ENCODE measurements at places on chromosomes 7 and 10.

DNA sequence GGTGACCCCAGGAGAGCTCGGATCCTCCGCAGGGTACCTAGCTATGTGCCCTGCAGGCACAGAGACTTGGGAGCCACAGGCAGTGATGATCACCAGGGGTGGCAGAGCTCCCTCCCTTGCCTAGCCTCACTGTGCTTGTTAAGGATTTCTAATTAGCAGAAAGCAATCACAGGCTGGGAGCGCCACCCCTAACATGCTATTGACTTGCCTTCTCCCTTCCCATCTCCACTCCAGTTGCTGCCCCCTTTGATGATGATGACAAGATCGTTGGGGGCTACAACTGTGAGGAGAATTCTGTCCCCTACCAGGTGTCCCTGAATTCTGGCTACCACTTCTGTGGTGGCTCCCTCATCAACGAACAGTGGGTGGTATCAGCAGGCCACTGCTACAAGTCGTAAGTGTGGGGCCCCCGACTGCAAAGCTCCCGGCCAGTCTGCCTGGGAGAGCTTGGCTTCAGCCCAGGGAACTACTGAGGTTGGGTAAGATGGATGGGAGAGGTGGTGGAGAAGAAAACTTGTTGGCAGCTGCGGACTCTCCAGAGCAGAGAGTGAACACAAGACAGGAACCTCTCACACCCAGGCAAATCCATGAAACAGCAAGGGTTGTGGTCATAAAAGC is 1.2 kb downstream of the PRSS1 start:
- no peak for DNase-seq

- no peak for DNase-seq
Observed at GRCh38 chr7:139959718-139960117, 103.0 kb downstream of the PARP12 start.

- no peak for DNase-seq
Observed at GRCh38 chr7:78368771-78369170, 570.2 kb downstream of the PHTF2 start.

GRCh38 chr7:16961641-16962040 is 79.9 kb upstream of the AGR3 start:
- DNase-seq = no peak

- no peak for DNase-seq
Observed at GRCh38 chr7:128236924-128237586, 4.0 kb upstream of the LEP start.

GRCh38 chr10:89648074-89648473 is 3.0 kb upstream of the PANK1 start:
- DNase-seq = no peak

- no peak for DNase-seq
Observed at GRCh38 chr10:51501396-51501795, 198.0 kb downstream of the CSTF2T start.

DNA sequence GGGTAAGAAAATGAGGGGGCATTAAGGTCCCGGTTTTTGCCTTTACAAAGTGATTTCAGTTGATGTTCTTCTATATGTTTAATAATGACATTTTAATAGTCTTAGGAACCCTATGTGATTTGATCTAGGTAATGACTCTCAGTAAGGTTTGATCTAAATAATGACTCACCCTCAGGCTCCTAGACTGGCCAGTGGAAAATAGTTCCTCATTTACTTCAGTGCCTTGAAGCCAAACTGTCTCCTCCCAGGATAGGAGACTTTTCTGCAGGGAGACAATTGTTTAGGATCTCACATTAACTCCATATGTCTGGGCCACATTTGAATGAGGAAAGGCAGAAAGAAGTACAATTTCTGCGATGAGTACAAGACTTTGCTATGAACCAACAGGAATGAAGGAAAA is 1331.9 kb downstream of the XPNPEP1 start:
- DNase-seq = no peak

DNA sequence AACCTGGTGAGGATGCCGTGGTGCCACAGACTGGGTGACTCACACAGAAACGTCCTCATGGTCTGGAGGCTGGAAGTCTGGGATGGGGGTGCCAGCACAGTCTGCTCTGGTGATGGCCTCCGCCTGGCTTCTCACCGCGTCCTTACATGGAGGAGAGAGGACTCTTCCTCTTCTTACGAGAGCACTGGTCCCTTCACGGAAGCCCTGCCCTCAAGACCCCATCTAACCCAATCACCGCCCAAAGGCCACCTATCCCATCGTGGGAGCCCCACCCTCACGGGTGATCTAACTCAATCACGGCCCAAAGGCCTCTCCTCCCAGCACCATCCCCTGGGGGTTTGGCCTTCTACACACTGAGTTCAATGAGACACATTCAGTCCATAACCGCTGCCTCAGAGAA is 137.7 kb downstream of the PTPRN2 start:
- no peak for DNase-seq

DNA sequence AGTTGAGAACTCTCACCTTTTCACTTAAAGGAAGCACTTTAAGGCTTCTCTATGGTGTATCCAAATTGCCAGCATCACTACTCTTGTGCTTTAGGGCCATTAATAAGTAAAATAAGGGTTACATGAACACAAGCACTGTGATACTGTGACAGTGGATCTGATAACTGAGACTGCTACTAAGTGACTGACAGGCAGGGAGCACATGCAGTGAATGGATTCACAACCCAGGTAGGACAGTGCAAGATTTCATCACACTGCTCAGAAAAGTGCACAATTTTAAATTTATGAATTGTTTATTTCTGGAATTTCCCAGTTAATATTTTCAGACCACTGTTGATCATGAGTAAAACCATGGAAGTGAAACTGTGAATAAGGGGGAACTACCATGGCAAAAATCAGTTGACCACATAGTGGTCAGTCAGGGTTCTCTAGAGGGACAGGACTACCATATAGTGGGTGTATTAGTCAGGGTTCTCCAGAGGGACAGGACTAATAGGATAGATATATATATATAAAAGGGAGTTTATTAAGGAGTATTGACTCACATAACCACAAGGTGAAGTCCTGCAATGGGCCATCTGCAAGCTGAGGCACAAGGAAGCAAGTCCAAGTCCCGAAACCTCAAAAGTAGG is 20.9 kb upstream of the CYP51A1 start:
- DNase-seq = no peak

GRCh38 chr7:119007236-119007635 is 782.7 kb downstream of the ANKRD7 start:
- no peak for DNase-seq

DNA sequence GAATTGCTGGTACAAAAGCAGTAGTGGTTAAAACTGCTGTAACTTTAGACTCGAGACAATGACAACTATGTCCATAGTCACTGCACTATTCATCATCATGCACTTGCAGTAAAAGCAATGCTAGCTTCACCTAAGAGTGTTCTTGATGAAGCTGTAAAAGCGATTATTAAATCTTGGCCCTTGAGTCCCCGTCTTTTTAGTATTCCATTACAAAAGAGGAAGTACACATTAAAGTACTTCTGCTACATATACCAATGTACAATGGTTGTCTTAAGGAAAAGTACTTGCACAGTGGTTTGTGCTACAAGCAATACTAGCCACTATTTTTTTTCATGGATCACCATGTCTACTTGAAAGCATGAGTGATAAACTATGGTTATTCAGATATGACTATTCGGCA is 78.3 kb downstream of the ATAD1 start:
- no peak for DNase-seq

DNA sequence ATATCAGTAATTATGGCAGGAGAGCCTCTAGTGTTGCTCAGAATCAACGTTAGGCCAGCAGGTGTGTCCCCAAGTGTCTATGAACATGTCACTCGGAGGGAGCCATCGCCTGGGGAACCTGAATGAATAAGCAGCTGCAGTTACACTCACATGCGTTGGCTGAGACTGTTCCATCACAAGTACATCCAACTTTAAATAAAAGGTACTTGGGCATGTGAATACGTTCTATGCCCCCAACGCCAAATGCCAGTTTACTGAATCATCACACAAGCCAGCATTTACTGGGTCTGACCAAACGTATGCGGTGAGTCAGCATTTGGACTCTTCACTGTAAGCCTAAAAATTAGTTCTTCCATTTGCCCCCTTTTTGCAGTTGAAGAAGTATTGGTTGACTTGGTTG is 207.6 kb upstream of the PLXNA4 start:
- DNase-seq = no peak

GRCh38 chr7:37414352-37414983 is 34.2 kb downstream of the ELMO1 start:
- no peak for DNase-seq

- DNase-seq = no peak
Observed at GRCh38 chr10:71276873-71277272, 42.2 kb upstream of the SLC29A3 start.

DNA sequence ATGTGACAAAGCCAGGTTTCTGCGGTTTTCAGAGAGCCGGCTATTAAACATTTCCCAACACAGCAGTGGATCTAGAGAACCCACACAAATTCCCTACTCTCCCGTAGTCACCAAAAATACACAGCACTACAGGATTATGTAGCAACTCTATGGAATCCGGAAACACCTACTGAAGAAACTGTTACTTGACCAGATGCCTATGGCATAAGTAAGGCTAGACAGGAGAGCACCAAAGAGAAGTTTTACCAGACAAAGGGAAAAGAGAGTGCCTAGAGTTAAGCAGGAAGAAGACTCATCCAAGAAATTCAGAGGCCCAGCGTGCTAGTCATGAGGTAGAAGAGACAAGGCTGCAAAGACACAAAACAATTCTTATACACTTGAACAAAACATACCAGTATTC is 321.1 kb downstream of the PARD3 start:
- no peak for DNase-seq
